ENCODE measurements at places on chromosomes 7 and 10.

DNA sequence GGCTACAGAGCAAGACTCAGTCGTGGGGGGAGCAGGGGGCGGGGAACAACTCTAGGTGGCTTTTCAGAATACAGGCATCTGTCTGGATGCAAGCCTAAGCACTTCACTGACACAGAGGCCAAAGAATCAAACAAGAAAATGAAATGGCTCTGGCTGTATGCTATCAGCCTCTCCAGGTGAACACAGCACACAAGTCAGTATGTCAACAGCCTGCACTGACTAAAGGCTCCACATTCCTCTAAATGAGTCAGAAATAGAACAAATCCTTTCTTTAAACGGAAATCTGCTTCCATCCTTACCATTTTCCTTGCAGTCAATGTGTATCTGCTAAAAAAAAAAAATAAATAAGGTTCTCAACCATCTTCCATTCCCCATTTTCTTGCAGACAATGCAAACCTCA lies 88.3 kb downstream of the ARMH3 start:
- DNase-seq = no peak

DNA sequence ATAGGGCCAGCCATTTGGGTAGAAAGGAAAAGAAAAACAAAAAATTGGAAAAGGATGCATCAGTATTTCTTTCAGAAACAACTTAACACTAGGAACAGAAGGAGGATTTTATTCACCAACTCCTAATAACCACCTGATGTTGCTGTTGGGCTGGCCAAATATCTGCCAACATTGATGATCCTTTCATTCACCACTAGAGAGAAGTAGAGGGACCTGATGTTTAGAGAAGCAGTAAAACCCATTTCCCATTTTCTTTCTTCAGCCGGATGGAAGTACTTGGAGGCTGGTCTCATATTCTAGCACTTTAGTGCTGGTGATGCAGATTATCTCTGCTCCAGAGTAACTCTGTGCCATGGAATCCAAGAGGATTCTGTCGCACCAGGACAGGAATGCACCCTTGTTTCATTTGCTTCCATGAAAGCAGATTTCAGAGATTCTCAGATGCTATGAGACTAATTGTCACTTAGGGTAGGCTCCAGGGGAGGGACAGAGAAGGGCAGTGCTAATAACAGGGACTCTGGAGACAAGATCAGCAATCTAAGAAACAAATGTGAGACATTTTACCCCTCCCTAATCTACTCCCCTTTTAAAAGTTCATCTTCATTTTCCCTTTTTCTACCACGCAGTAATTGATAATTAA lies 3.1 kb downstream of the KLLN start:
- DNase-seq = no peak

DNA sequence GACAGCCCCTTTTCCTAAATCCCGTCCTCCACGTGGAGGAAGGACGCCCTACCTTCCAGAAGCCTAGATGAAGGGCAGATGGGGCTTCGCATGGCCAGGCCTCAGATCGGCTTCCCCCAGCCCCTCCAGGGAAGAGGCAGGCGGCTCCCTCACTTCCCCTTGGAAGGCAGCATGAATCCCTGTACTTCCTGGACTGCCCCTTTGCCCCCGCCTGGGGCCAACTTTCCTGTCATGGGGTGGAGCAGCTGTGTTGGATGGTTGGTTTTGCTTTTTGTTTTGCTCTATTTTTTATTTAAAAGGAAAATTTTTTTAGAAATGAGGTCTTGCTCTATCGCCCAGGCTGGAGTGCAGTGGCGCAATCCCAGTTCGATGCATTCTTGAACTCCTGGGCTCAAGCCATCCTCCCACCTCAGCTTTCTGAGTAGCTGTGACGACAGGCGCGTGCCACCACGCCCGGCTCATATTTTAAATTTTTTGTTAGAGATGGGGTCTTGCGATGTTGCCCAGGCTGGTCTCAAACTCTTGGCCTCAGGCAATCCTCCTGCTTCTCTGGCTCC lies 27.2 kb downstream of the GTF2IRD1 start:
- no peak for DNase-seq

DNA sequence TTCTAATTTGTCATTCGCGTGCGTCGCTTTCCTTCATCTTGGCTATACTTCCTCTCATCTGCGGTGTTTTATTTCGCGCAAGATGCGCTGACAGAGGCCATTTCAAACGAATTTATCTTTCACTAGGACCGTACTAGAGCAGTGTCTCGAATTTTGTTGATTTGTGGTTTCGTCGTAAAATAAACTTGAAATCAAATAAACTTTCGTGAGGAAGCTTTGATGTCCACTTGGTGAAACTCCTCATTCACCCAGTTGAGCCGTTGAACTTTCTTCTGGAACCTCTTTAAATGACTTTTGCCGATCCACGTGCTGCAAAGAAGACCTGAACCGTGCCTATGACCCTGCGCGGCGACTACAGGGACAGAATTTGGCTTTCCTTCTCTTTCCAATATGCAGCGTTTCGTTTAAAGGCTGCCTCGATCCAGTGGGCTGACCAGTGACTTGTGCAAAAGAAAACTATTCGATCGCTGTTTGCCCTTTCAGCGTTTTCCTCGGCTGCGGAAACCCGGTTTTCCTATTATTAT lies 163.9 kb upstream of the PPP1R3A start:
- DNase-seq = no peak

- no peak for DNase-seq
These were observed 2.6 kb upstream of the ASCC1 start for GRCh38 chr10:72218726-72219125.

- DNase-seq = no peak
These were observed 125.0 kb downstream of the DPY19L1 start for GRCh38 chr7:34912236-34912635.

DNA sequence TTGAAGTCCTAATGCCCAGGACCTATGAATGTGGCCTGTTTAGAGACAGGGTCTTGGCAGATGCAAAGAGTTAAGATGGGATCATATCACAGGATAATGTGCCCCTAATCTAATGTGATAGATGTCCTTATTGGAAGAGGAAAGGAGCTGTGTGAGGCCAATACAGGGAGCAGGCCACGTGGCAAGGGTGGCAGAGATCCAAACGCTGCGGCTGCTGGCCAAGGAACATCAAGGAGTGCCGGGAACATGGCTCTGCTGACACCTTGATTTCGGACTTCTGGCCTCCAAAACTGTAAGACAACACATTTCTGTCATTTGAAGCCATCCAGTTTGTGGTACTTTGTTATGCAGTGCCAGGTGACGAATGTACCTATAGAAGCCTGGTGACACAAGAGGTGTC lies 37.7 kb upstream of the EZH2 start:
- DNase-seq = no peak

DNA sequence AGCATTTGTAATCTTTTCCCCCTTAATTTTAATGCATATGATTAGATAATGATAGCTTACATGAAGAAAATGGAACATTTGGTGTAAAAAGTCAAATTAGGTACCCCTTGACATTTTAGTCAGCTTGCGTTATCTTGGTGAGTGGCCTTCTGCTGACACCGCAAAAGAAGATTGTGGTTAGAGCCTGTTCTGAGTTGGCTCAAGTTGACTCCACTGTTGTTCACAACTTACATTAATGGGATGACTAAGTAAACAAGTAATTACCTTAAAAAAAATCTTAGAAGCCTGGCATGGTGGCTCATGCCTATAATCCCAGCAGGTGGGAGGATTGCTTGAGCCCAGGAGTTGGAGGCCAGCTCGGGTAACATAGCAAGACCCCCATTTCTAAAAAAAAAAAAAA lies 24.2 kb downstream of the TRRAP start:
- DNase-seq = no peak

DNA sequence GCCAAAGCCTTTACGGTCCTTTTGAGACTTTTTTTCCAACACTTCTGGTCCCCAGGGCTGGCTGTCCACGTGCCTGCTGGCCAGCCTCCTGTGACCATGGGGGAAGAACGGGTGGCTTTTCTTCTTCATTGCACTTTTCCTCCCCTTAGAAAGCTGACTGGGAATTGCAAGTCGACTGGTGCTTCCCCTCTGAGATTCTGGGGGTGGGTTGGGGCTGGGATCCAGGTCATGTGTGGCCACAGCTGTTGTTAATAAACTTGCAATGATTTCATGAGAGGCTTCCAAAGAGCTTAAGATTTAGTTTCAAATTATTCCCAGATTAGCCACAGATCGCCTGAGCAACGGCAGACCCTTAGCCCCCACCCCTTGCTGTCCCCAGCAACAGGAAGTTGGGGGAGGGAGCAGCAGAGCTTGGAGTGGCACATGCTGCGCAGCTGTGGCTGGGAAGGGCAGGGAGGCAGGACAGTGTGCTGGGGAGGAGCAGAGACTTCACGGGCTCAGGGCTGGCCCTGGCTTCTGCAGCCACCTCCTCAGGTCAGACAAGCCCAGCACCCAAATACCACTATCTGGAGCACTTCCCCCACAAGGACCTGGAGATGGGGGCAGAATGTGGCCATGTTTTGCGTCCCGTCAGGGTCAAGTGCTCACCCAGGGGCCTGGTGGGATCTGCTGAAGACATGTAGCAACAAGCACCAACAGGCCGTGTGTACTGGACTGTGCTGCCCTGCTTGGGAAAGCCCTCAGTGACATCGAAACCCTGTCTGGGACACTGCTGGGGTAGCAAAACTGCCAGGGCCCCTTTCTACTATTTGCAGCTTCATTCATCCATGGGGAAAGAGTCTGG lies 147.1 kb downstream of the RNF216 start:
- DNase-seq = no peak

GRCh38 chr7:2198760-2199159 lies 34.0 kb downstream of the MAD1L1 start:
- DNase-seq = no peak

DNA sequence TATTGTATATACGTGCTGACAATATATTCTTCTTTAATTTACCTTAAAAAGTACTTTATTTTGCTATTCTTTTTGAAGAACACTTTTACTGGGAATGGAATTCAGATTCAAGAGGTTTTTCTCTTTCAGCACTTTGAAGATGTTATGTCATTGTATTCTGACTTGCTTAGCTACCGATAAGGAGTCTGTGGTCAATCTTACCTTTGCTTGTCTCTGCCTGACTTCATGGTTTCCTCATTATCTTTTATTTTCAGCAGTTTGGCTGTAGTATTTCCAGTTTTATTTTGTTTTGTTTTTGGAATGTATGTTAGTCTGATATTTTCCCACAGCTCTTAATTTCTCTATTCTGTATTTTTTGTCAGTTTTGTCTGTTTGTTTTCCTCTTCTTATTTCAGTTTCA lies 187.9 kb upstream of the SMIM30 start:
- no peak for DNase-seq

DNA sequence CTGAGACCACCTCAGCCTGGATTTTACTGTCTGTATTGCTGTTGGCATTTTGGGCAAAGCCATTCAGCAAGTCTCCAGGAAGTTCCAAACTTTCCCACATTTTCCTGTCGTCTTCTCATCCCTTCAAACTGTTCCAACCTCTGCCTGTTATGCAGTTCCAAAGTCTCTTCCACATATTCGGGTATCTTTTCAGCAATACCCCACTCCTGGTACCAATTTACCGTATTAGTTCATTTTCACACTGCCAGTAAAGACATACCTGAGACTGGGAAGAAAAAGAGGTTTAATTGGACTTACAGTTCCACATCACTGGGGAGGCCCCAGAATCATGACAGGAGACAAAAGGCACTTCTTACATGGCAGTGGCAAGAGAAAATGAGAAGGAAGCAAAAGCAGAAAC lies 62.8 kb downstream of the INPP5A start:
- DNase-seq = no peak

DNA sequence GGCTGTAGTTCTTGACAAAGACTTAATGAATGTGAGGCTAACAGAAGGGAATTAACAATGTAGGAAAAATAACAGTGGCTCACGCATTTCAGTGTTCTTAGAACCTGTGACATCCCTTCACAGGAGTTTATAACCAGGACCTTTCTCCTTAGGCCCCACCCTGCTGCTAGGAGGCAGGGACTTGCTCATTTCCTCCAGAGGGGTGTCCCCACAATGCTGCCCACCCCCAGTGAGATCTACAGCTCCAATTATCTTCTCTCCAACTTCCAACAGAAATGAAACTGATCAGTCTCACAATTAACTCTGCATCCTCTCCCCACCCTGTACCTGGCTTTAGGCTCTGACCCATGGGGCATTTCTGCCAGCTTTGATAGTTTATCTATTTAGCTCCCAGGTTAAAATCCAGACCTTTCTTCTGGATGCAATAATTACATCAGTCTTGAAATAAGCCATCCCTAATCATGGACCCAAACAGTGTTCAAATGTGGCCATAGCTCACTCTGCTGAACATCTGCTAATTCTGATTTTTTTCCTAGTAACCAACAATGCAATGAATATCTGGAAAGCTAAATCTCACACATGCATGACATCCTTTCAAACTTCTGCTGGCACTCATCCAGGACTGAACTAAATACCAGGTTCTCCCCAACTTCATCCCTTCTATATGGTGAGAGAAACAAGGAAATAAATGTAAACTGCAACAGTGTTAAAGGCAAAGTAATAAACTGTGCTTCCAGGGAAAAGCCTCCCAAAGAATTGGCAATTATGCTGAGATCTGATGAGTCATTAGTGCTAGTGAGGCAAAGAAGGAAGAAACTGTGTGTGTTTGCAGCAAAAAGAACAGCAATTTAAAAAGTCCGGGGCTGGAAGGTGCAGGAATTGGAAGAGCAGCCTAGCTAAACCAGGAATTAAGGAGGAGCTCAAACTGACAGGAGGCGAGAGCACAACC lies 64.6 kb downstream of the HERPUD2 start:
- DNase-seq = no peak

GRCh38 chr10:6431186-6431585 lies 148.9 kb downstream of the PRKCQ start:
- DNase-seq = no peak

GRCh38 chr7:3431306-3431705 lies 130.3 kb downstream of the SDK1 start:
- no peak for DNase-seq

DNA sequence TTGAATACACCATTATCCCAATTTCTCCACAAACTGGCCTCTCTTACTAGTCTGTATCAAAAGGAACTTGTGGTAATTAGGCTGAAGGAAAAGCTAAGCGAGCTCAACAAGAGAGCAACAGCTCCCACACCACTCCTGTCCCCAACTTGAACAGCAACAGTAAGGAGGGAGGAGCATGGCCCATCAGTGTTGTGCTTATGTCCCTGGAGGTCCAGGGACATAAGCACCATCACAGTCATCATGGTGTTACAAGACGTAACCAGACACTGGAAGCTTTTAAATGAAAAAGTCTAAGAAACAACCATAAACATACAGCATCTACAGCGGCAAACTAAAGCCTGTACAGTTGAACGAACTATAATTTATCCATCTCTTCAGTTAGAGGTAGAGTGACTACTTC lies 989 bp downstream of the ERLIN1 start:
- DNase-seq = no peak

DNA sequence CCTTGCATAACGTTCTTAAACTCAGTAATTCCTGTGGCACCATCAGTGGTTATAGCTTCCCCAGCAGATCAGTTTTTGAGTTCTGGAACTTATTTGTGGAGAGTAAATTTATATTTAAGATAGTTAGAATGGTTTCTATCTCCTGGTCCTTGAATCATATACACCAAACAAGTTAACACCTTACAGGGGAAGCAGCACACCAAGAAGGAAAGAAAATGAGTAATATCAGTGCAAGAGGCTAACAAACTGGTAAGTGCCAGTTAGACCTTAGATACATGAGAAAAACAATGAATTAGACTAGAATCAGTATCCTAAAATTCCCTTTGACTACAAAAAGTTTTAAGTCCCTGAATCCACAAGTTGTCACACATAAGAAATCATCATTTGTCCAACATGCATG lies 54.2 kb downstream of the ABI1 start:
- no peak for DNase-seq

- no peak for DNase-seq
These were observed 17.5 kb downstream of the DPY19L1 start for GRCh38 chr7:35019801-35020200.

GRCh38 chr10:114042895-114043531 lies 653 bp upstream of the ADRB1 start:
- DNase-seq = no peak

GRCh38 chr10:92122941-92123450 lies 167.9 kb downstream of the CPEB3 start:
- no peak for DNase-seq

All from stimulated activated CD4-positive, alpha-beta T cell treated with anti-CD3 and anti-CD28 coated beads, Interleukin-1b, Interleukin-23, amount 100 ng/mL, for 4 hours (primary cell).